ENCODE measurements at places on chromosomes 6 and 20.

DNA sequence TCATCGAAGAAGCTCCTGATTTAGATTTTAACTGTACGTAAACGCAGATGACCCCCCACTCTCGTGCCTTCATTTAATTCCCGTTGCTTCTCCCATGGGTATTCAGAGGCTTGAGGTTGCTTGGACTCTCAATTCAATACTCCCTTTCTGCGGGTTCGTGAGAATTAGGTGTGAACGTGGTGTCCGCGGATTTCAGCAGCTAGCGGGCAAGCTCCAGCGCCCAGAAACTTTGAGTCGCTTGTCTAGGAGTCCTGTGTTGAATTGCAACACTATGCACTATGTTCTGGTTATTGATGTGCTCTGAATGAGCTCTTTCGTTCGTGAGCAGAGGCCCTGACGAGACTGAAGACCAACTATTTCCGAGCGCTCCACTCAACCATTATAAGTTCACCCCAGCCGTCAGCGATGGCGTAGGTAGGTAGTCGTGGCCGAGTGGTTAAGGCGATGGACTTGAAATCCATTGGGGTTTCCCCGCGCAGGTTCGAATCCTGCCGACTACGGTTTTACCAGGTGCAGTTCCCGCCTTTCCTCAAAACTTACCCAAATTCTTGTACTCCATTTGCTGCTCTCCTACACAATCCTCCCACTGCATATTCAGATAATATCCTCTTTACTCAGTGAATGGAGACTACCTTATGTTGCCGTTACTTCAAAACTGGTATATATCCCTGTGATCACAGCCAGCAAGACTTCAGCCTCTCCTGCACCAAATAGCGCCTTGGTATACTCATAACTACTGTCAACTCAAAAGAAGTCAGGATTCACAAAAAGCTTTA is 72.6 kb upstream of the ZNF184 start:
- no peak for DNase-seq

- DNase-seq, result no peak
Observed at GRCh38 chr20:52168116-52168515, 23.5 kb downstream of the ZFP64 start.

DNA sequence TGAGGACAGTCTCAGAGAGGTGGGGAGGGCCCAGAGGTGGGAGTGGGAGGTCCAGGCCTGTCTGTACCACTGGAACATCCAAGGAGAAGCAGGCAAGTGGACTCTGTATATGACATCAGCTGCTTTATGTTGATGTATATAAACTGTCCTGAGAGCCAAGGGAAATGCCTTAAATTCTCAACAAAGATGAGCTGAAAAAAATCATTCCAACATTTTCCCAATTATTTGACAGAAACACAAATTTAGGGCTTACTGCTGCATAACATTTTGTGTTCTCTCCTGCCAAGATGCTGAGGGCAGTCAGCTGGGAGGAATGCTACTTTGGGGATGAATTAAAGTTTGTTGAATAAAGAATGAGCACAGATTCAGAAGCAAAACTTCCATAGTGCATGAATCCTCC is 52.8 kb downstream of the FOXC1 start:
- DNase-seq, result no peak

DNA sequence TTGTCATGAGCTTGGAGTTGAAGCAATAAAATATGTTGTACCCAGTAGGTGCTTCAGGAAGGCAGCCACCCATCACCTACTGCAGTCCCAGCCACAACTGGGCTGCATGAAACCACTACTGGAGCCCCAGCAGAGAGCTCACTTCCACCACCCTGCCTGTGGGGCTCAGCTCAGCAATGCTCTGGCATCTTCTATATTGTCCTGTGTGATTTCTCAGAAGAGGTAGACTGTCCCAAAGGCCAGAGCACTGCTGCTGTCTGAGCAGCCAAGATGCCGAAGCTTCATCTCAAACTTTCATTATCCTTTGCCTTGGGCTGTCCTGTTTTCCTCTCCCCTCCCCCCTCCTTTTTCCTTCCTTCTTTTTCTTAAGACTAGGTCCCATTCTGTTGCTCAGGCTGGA is 126.9 kb downstream of the DHX35 start:
- DNase-seq, result no peak

DNA sequence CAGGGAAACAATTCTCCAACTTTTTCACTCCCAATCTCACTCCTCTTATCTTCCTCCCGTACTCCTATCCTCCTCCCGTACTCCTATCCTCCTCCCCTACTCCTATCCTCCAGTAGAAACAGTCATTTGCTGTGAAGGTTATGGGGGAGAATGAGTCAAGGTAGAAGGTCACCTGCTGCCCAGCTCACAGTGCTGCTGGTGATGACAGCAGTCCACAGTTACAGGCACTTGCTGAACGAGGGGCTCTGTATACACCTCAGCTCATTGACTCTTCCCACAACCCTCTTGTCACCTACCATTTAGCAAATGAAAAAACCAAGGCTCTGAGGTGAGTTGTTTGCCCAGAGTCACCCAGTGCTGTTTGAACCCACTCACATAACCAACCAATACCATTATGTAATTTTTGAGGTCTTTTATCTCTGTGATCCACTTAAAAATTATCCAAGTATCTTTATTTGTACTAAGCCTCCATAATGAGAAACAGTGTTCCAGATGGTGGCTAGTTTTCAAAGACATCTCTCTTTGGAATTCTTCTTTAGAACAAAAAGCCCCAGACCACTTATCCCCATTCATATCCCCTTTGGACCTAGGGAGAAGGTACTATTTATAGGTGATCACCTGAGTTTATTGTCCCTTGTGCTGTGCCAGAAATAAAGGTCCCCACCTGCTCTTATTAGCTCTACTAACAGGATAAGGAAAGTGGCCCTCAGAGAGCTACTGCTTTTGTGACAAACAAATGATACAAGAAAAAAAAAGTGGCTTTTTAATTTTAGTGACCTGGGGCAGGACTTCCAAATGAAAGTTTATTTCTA is 53.2 kb downstream of the PTPN1 start:
- no peak for DNase-seq

GRCh38 chr20:63625771-63626423 is 1.0 kb downstream of the GMEB2 start:
- DNase-seq, result no peak

DNA sequence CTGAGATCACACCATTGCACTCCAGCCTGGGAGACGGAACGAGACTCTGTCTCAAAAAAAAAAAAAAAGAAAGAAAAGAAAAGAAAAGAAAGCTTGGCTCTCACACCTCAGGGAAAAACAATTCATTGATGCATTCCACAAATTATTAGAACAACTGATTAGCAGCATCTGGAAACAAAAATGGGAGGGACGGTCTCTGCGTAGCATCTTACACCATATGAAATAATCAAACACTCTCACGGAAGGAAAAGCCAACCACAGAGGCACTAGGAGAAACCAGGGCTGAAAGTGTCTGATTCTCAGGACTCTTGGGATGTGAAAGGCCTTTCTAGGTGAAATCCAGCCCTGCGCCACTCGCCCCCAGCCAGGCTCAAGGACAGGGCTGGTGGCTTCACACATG is 2.3 kb upstream of the HELZ2 start:
- no peak for DNase-seq

GRCh38 chr6:134060491-134061106 is 8.2 kb upstream of the SLC2A12 start:
- DNase-seq, result no peak

DNA sequence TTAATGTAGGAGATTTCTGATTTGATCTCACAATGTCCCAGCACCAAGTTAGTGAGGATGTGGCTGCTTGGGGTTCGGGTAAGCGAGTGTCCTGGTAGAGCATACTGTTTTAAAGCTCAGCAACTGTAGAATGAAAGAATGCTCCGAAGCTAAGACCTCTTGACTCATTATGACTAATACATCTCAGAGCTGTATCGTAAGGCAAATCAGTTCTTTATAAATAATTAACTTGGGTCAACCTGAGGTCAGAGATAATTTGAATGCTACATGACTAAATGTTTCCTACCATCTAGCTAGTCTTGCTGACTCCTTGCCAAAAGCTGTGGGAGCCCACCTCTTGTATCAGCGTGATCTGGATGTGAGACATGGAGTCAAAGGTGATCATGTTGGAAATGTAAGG is 128.8 kb upstream of the PDE7B start:
- DNase-seq, result no peak

GRCh38 chr6:133608620-133609019 is 280.3 kb upstream of the TCF21 start:
- DNase-seq, result no peak

DNA sequence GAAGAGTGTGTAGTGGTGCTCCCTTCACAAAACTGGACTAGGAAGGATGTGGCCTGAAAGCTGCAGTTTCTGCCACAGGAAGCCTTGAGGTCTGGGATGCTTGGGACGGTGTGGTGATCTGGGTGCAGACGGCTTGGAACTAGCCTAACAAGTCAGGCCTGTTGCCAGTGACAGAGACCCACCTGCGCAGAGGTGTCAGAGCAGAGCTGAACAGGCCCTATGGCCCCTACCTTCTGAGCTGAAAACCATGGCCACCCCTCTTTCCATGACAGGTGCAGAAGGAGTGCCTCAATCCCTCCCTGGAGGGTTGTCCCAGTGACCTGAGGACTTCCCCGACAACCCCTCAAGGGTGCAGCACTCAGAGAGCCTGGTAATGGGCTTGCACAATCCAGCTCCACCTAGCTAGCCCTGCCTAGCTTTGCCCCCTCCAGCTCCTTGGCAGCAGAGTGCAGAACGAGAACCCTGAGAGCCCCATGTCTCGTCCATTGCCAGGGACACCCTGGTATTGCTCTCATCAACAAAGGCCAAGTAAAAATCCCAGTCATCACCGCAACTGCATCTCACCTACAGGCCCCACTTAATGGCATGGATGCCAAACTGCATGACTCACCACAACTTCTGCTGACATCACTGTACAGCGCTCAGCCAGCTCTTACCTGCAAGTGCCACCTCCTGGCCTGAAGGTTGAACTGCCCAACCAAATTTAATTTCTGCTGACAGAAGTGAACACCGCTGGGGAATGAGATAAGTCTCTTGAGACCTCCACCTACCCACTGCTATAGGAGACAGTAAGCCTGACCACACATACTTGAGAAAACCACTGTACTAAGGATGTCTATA is 563.1 kb downstream of the TFAP2A start:
- no peak for DNase-seq

DNA sequence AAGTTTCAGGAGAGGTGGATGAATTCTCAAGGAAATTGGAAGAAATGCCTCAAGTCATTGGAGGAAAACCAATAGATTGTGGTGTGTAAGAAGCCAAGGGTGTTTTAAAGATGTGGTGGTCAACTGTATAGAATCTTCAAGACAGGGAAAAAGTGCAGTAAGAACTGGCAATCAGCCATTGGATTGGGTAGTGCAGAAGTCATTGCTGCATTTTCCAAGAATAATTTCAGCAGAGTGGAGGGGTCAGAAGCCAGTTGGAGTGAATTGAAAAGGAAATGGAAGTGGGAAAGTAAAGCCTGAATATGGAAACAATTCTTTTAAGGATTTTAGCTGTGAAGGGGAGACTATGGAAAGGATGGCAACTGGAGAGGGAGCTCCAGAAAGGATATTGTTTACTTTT is 128.2 kb upstream of the TMEM170B start:
- no peak for DNase-seq

DNA sequence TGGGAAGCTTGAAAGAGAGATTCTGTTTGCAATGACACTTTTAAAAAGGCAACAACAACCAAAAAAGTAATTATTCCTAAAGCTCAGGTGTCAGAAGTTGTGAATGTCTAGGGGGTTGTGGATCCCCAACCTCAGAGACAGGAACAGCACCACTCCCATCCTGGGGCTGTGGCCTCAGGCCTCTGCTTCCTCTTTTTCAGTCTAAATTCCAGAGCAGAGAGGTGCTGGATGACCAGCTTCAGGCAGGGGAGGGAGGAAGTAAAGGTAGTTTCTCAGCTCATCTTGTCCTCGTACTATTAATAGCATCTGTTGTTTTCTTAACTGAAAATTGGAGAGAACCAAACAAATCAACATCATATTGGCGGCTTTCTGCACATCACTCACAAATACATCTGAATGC is 8.3 kb downstream of the NT5E start:
- no peak for DNase-seq

- peak; percentile 50 for DNase-seq
Observed at GRCh38 chr6:43992783-43993644, 134.2 kb downstream of the MRPL14 start.

DNA sequence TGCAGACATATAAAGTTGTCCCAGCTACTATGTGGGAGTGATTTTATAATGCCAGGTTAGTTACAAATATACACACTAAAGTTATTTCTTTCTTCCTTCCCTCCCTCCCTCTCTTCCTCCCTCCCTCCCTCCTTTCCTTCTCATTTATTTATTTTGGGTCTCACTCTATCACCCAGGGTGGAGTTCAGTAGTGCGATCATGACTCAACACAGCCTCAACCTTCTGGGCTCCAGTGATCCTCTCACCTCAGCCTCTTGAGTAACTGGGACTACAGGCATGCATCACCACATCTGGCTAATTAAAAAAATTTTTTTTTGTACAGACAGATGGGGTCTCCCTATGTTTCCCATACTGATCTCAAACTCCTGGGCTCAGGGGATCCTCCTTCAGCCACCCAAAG is 59.2 kb downstream of the PHF20 start:
- DNase-seq, result no peak

- no peak for DNase-seq
Observed at GRCh38 chr6:16270178-16270794, 31.9 kb downstream of the GMPR start.

GRCh38 chr20:11394145-11394833 is 523.4 kb upstream of the BTBD3 start:
- no peak for DNase-seq

DNA sequence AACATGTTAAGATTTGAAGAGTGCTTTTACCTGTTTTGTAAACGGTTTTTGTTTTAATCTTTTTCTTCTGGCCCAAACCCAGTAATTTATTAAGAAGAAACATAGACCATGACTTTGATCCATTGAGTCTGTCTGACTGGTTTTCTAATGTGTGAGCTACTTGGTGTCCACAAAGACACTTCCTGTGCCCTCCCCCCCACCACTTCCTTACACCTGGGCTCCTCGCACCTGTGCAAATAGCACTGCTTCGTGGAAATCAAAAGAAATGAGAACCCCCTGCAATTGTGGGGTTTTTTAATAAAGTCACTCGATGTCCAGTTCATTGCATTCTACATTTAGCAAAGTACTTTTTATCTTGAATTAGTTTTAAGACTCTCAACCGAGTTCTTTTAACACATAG is 65.5 kb downstream of the SMOC2 start:
- DNase-seq, result no peak

DNA sequence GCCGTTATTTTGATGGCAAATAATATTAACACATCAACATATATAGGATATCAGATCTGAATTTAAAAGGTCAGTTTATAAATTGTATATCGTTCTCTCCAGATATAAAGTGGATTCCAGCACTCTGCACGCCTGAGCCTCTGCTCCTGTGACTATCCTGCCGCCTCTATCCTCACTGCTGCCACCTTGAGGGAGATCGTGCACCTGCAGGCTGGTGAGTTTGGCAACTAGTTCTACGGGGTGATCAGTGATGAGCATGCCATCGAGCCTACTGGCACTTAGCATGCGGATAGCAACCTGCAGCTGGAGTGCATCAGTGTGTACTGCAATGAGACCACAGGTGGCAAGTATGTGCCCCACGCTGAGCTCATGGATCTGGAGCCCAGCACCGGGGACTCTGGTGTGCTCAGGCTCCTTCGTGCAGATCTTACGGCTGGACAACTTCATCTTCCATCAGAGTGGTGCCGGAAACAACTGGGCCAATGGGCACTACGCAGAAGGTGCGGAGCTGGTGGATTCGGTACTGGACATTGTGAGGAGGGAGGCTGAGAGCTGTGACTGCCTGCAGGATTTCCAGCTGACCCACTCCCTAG is 84.9 kb downstream of the FBXO5 start:
- DNase-seq, result peak; percentile 76
